ENCODE measurements at places on chromosomes 5 and 9. TPM values are rescaled to one million over a fixed set of nuclear protein-coding genes. Genes with fewer than 3 reads are reported as not detected.

The TERT gene
- total RNA-seq: 6.2 TPM

The FAM221B gene
- total RNA-seq: not detected

The SLC4A9 gene
- total RNA-seq: not detected

The FPGS gene
- total RNA-seq: 86.3 TPM

The FRMD3 gene
- 0.52 TPM for total RNA-seq

The SHOC1 gene
- total RNA-seq: not detected

The ABCA1 gene
- total RNA-seq: 0.48 TPM

The CCNI2 gene
- total RNA-seq: 6.9 TPM

The YTHDC2 gene
- 27.8 TPM for total RNA-seq

The HINT2 gene
- 70.1 TPM for total RNA-seq

The PCDHA11 gene
- not detected for total RNA-seq

The ANKRD18A gene
- 3.9 TPM for total RNA-seq

The CD14 gene
- 0.58 TPM for total RNA-seq

The LIX1 gene
- not detected for total RNA-seq

The KIAA1958 gene
- total RNA-seq: 8.8 TPM

DNA sequence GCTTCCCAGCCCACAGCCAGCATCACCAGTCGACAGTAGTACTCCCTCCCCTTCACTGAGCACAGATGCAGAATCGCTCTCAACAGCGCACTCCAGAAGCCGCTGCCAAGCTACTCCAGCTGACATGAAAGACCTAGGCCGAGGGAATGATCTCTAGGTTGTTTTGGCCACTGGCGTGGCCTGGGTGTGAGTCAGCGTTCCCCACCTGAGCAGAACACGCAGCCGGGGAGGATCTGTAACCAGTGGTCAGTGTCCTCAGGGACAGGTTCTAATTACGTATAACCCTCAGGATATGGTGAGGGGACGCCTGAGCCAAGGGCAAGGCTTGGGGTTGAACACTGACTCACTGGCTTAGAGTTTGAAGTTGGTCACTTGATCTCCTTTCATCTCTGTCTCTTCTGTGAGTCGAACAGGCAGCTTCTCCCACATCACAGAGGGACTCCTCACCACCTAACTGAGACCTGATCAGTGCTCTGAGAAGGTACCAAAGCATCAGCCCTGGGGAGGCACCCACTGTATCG is 76.9 kb upstream of the IL17B start:
- no peak for DNase-seq
- no peak overlapping the region for H3K27ac ChIP-seq

- DNase-seq: peak; percentile 4
- H3K36me3 ChIP-seq: no peaks in the 10 kb centered on the region
- H3K4me3 ChIP-seq: no peak overlapping the region
- no peak overlapping the region for H3K27ac ChIP-seq
- no peaks in the 10 kb centered on the region for H3K4me1 ChIP-seq
Measured at GRCh38 chr5:149172261-149172660, 31.0 kb downstream of the ABLIM3 start.

DNA sequence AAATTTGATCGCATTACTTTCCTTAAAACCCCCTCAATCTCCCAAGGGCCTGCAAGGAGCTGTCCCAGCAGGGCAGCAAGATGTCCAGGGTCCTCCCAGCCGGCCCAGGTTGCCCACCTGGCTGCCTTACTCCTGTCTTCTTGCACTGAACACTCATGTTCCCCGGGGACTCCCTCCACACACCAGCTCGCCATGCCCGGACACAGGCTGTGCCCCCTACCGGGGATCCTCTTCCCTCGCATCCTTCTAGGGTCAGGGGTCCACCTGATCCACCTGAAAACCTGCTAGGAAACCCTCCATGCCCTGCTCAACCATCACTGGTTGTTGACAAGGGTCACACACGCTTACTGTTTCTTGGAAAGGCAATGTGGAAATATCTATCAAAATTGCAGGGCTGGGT is 172.0 kb upstream of the MSX2 start:
- no peaks in the 10 kb centered on the region for H3K36me3 ChIP-seq
- H3K27me3 ChIP-seq: peaks cover 4% of the 10 kb centered on the region
- DNase-seq: no peak
- H3K4me1 ChIP-seq: no peaks in the 10 kb centered on the region

- H3K36me3 ChIP-seq: no peaks in the 10 kb centered on the region
- no peaks in the 10 kb centered on the region for H3K4me1 ChIP-seq
- no peak overlapping the region for H3K4me3 ChIP-seq
Measured at GRCh38 chr5:8329773-8330172, 460.8 kb downstream of the MTRR start.

GRCh38 chr5:74596927-74597326 is 43.6 kb downstream of the ENC1 start:
- no peaks in the 10 kb centered on the region for H3K36me3 ChIP-seq
- H3K27me3 ChIP-seq: peaks cover 43% of the 10 kb centered on the region
- no peak overlapping the region for H3K27ac ChIP-seq
- no peak overlapping the region for H3K4me3 ChIP-seq

DNA sequence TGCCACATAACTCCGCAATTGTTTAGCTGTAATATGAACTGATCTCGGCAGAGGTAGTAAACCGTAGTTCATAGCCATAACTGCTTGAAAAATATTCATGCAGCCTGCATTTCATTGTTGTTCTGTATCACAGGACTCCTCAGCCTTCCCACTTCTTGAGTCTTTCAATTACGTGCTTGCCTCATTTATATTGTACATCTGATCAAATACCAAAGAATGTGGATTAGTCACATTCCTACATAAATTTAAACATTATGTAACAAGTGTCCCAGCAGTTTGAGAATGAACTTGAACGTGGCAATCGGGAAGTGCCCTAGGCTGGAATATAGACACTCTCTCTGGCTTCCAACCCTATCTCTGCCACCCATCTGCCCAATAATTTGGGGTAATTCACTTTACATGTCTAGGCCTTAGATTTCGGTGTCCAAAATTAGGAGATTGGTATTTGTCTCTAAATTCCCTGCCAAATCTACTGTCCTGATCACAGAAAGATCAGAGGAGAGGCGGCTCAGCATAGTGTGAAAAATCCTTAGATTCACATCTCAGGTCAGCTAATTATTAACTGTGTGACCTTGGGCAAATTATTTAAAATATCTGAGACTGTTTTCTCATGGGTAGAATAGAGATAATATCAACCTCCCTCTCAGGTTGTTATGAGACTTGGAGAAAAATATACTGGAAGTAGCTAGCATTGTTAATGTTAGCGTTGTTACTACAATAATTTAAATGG is 215.1 kb upstream of the RFX3 start:
- no peak for DNase-seq
- H3K36me3 ChIP-seq: peaks cover 1% of the 10 kb centered on the region
- no peak overlapping the region for H3K27ac ChIP-seq
- H3K4me3 ChIP-seq: no peak overlapping the region

GRCh38 chr9:32725066-32725860 is 58.1 kb upstream of the TMEM215 start:
- no peaks in the 10 kb centered on the region for H3K27me3 ChIP-seq
- no peak for DNase-seq
- H3K4me3 ChIP-seq: no peak overlapping the region
- H3K27ac ChIP-seq: no peak overlapping the region
- H3K4me1 ChIP-seq: no peaks in the 10 kb centered on the region

DNA sequence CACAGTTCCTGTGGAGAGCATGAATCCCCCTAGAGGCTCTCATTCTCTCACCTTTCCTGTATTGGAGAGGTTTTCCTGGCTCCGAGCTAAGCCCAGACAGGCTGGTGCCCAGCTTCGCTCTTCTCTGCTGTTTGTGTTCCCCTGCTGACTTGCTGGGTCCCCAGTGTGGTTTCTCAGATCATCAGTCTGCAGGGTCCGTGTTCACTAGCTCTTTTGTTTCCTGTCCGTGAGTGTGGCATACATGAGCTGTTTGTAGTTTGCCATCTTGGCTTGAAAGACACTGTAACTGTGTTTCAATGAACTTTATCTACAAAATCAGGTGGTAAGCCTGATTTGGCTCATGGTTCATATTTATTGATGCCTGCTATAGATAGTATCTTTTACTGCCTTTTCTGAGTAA is 23.8 kb downstream of the LOX start:
- no peak for DNase-seq
- no peaks in the 10 kb centered on the region for H3K27me3 ChIP-seq
- no peak overlapping the region for H3K27ac ChIP-seq
- H3K4me3 ChIP-seq: no peak overlapping the region

GRCh38 chr5:137026296-137026695 is 472.8 kb downstream of the SPOCK1 start:
- DNase-seq: no peak
- H3K27me3 ChIP-seq: no peaks in the 10 kb centered on the region
- no peak overlapping the region for H3K4me3 ChIP-seq
- H3K4me1 ChIP-seq: no peaks in the 10 kb centered on the region
- no peaks in the 10 kb centered on the region for H3K36me3 ChIP-seq

GRCh38 chr9:137460363-137461315 is 1.5 kb upstream of the NSMF start:
- H3K27ac ChIP-seq: peak overlapping the region; percentile 34
- H3K36me3 ChIP-seq: peaks cover 9% of the 10 kb centered on the region
- no peak for DNase-seq
- H3K4me3 ChIP-seq: peak overlapping the region; percentile 61
- H3K27me3 ChIP-seq: no peaks in the 10 kb centered on the region
- peaks cover 14% of the 10 kb centered on the region for H3K4me1 ChIP-seq

- H3K27ac ChIP-seq: no peak overlapping the region
- no peak overlapping the region for H3K4me3 ChIP-seq
- H3K27me3 ChIP-seq: peaks cover 3% of the 10 kb centered on the region
- no peaks in the 10 kb centered on the region for H3K36me3 ChIP-seq
Measured at GRCh38 chr5:57831932-57832331, 349.3 kb upstream of the ACTBL2 start.

- no peaks in the 10 kb centered on the region for H3K27me3 ChIP-seq
- H3K4me3 ChIP-seq: no peak overlapping the region
- H3K4me1 ChIP-seq: no peaks in the 10 kb centered on the region
- no peak overlapping the region for H3K27ac ChIP-seq
Measured at GRCh38 chr9:127812011-127812410, 9.3 kb downstream of the FPGS start.

DNA sequence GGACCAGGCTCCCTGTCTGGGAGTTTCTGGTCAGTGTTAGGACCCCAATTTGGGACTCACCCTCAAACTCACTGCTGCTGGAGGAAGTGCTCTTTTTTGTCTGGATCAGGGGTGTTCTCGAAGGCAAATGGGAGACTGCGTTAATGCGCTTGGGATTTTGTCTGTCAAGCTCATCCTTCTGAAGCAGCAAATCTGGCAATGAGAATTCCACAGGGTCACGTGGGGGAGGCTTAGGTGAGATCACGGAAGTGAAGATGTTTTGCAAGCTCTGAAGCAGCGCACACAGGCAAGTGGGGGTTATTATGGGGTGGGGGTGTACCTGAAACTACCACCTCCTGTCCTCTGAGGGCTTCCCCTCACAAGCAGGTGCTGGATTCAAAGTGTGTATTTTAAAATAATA is 10.5 kb upstream of the TEX53 start:
- H3K4me1 ChIP-seq: peaks cover 10% of the 10 kb centered on the region
- H3K4me3 ChIP-seq: no peak overlapping the region
- no peaks in the 10 kb centered on the region for H3K36me3 ChIP-seq
- no peak for DNase-seq
- H3K27ac ChIP-seq: no peak overlapping the region

DNA sequence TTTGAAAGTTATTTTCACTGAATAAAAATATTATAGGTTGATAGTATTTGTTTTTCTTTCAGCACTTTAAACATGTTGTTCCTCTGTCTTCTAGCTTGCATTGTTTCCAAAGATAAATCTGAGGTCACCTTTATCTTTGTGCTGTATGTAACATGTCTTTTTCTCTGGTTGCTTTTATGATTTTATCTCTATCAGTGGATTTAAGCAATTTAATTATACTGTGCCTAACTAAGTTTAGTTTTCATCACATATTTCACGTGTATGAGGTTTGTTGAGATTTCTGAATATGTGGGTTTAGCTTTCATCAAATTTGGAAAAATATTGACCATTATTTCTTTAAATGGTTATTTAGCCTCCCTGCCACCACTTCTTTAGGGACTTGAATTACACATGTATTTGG is 214.5 kb downstream of the SNX18 start:
- no peaks in the 10 kb centered on the region for H3K27me3 ChIP-seq
- no peak for DNase-seq
- H3K36me3 ChIP-seq: no peaks in the 10 kb centered on the region
- H3K4me3 ChIP-seq: no peak overlapping the region
- H3K27ac ChIP-seq: no peak overlapping the region

- H3K27me3 ChIP-seq: no peaks in the 10 kb centered on the region
- no peak overlapping the region for H3K27ac ChIP-seq
- DNase-seq: no peak
- H3K4me1 ChIP-seq: no peaks in the 10 kb centered on the region
- peaks cover 13% of the 10 kb centered on the region for H3K36me3 ChIP-seq
Measured at GRCh38 chr9:35044071-35044470, 28.4 kb downstream of the VCP start.

DNA sequence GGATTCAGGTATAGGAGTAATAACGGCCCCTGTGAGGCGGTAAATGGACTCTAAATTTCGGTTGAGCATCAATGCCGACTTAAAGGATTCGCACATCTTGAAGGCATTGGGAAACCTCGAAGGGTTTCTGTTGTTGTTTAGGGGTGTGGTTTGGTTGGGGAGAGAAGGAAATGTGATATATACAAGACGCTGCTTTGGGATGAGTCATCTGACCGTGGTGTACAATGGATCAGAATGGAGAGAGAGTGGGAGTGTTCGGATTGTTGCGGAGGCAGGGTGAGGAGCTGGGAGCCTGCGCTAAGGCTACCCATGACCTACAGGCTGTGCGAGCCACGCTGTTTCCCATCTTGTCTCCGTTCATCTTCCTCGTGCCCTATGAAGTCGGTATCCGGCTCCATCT is 60.4 kb upstream of the ERCC6L2 start:
- no peak overlapping the region for H3K27ac ChIP-seq
- H3K4me1 ChIP-seq: peaks cover 10% of the 10 kb centered on the region
- H3K4me3 ChIP-seq: no peak overlapping the region

GRCh38 chr5:63555874-63556273 is 406.4 kb downstream of the HTR1A start:
- H3K4me1 ChIP-seq: no peaks in the 10 kb centered on the region
- no peak overlapping the region for H3K27ac ChIP-seq
- no peak for DNase-seq
- H3K4me3 ChIP-seq: no peak overlapping the region

DNA sequence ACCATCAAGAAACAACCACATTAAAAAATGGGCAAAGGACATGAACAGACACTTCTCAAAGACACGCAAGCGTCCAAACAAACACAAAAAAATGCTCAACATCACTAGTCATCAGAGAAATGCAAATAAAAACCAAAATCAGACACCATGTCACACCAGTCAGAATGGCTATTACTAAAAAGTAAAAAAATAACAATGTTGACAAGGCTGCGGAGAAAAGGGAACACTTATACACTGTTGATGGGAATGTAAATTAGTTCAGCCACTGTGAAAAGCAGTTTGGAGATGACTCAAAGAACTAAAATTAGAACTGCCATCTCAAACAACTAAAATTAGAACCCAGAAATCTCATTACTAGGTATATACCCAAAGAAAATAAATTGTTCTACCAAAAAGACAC is 80.4 kb downstream of the CAAP1 start:
- H3K4me1 ChIP-seq: no peaks in the 10 kb centered on the region
- no peak overlapping the region for H3K4me3 ChIP-seq
- H3K27ac ChIP-seq: no peak overlapping the region
- H3K36me3 ChIP-seq: no peaks in the 10 kb centered on the region

Data from activated naive CD8-positive, alpha-beta T cell treated with anti-CD3 and anti-CD28 coated beads for 36 hours (primary cell).